ENCODE measurements at places on chromosomes 3 and 15.

DNA sequence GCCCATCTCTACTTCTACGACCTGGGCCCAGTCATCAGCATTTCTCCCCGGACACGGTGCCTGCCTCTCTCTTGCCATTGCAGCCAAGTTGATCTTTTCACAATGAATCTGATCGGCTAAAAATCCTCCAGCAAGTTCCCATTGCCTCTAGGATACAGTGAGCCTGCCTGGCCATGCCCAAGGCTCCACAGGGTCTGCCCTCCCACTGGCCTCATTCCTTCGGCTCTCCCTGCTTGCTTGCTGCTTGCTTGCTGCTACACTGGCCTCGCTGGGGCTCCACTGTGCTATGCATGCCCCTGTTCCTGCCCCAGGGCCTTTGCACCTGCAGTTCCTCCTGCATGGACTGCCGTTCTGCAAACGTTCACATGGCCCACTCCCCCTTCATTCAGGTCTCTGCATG, 2.0 kb downstream of the ABTB1 start:
- DNase-seq, result no peak

- no peak for DNase-seq
Measured at GRCh38 chr15:77201665-77202064, 130.8 kb upstream of the TSPAN3 start.

- peak; percentile 26 for DNase-seq
Measured at GRCh38 chr3:144760831-144761230, 789.2 kb downstream of the DIPK2A start.

GRCh38 chr3:72126441-72127223, 341.7 kb upstream of the PROK2 start:
- no peak for DNase-seq

DNA sequence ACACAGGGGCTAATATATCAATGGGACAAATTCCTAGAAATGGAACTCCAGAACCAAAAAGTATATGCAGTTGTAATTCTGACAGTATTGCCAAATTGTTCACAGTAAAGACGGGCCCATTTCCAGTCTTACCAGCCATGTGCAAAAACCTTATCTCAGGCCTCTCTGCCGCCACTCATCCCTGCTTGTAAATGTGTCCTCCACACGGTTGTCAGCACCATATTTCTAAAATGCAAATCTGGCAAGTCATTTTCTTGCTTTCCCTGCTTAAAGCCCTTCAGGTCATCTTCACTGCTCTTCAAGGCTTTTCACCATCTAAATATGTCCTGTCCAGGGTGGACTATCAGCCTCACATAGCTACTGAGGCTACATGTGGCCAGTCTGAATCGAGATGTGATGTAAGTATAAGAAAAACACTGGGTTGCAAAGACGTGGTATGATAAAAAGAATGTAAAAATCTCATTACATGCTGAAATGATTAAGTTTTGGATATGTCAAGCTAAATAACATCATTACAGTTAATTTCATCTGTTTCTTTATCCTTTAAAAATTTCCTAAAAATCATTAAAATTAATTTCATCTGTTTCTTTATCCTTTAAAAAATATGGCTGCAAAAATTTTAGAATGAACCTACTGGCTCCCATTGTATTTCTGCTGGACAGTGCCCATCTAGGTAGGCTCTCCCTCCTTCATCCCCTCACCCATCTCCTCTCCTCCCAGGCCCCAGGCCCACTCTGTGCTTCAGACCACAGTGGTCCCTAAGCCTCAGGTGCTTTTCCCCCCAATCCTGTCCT, 980 bp downstream of the PARP9 start:
- no peak for DNase-seq

DNA sequence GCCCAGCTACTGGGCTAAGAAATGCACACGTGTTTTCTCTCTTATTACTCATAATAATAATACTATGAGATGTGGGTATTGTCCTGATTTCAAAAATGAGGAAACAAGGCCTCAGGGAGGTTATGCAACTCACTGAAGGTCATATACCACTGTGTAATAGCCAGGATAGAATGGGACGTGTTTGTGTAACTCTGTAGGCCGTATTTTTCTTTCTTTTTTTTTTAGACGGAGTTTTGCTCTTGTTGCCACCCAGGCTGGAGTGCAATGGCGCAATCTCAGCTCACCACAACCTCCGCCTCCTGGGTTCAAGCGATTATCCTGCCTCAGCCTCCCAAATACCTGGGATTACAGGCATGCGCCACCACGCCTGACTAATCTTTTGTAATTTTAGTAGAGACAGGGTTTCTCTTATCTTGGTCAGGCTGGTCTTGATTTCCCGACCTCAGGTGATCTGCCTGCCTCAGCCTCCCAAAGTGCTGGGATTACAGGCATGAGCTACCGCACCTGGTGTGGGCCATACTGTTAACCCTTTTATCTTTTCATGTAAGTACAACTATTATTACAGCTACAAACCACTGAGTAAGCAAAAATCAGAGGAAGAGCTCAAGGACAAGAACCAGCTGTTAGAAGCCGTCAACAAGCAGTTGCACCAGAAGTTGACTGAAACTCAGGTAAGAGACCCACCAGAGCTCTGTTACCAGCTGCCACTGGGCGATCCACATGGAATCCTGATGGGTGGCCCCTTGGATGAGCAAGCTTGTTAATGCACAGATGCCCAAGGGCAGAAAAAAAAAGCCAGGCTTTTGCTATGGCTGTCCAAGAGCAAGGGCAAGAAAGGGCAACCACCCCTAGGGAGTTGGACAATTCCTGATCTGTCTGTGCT, 6.7 kb downstream of the KNSTRN start:
- no peak for DNase-seq

DNA sequence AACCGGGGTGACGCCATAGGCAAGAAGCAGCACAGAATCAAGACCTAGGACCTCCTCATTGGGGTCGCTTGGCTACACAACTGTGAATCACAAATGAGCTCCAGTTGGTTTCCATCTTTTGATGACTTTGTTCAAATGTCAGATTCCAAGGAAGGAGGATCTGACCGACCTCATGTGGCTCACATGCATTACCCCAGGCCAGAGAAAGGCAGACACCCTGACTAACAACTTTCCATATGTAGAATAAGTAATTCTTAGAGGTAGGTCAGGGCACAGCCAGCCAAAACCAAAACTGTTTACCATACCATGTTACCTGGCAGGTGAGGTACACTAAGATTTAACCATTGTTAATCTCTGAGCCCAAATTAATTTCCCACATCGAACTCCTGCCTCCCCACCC, 96.5 kb downstream of the CCNL1 start:
- DNase-seq, result no peak

- no peak for DNase-seq
Measured at GRCh38 chr15:41934843-41935242, 37.5 kb downstream of the EHD4 start.

- no peak for DNase-seq
Measured at GRCh38 chr3:138696666-138697370, 88.2 kb downstream of the FAIM start.

- no peak for DNase-seq
Measured at GRCh38 chr15:90037961-90038631, 37.0 kb downstream of the ZNF710 start.

- DNase-seq, result no peak
Measured at GRCh38 chr3:181892848-181893247, 181.1 kb downstream of the SOX2 start.

GRCh38 chr15:90059208-90059985, 42.9 kb downstream of the IDH2 start:
- DNase-seq, result no peak

- no peak for DNase-seq
Measured at GRCh38 chr3:72013084-72013483, 228.1 kb upstream of the PROK2 start.

DNA sequence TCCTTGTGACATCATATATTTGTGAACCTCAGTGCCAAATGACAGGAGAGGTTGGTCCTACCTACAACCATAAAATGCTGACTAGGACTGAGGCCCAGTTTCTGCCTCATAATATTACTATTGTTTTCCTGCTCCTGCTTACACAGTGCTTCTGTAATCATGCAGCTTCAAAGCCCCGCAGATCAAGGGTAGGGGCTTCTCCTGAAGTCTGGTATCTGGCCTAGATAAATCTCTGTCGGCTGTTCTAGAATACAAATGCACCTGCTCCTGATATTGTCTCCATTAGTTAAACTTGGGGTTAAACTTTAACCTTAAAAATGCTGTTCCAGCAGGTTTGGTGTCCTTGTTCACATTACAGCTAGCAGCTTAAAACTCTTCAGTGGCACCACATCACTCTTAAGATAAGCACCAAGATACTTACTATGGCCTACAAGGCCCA, 552.4 kb downstream of the TUSC7 start:
- no peak for DNase-seq

DNA sequence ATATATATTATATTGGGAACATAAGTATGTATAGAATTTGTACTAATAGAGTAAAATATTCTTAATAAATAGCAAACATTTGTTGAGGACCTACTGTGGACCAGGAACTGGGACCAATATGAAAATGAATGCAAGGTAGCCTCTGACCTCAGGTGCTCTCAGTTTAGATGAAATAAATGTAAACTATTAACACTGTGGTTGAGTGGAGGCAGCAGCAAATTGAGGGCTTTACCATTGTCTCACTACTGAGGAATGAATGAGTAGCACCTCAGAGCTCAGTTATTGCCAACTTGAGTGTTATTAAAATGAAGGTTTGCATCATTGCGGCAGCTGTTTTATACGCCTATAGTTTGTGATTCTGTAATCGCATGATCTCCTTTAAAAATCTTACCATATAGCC, 90.9 kb upstream of the CGNL1 start:
- DNase-seq, result no peak

- DNase-seq, result no peak
Measured at GRCh38 chr3:188780193-188781147, 391.3 kb upstream of the TPRG1 start.

DNA sequence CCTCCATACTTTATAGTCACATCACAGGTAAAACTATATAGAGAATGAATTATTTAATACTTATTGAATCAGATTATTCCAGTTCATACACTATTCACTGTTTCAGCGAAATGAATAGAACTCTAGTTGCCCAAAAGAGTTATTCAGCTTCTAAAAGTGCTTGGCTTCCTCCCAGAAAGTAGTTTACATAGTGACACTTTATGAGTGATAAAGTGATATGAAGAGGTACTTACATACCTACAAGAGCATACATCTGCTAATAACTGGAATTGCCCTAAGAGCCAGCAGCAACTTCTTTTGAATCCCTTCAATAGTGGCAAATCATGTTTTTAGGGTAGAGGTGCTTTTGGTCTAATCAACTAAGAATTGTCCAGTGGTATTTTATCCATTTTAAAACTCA, 635.1 kb upstream of the AGTR1 start:
- no peak for DNase-seq

- no peak for DNase-seq
Measured at GRCh38 chr3:29083676-29084075, 197.2 kb upstream of the RBMS3 start.

- no peak for DNase-seq
Measured at GRCh38 chr15:92346063-92346462, 47.6 kb upstream of the ST8SIA2 start.

- DNase-seq, result no peak
Measured at GRCh38 chr15:25690673-25691543, 172.2 kb downstream of the ATP10A start.

DNA sequence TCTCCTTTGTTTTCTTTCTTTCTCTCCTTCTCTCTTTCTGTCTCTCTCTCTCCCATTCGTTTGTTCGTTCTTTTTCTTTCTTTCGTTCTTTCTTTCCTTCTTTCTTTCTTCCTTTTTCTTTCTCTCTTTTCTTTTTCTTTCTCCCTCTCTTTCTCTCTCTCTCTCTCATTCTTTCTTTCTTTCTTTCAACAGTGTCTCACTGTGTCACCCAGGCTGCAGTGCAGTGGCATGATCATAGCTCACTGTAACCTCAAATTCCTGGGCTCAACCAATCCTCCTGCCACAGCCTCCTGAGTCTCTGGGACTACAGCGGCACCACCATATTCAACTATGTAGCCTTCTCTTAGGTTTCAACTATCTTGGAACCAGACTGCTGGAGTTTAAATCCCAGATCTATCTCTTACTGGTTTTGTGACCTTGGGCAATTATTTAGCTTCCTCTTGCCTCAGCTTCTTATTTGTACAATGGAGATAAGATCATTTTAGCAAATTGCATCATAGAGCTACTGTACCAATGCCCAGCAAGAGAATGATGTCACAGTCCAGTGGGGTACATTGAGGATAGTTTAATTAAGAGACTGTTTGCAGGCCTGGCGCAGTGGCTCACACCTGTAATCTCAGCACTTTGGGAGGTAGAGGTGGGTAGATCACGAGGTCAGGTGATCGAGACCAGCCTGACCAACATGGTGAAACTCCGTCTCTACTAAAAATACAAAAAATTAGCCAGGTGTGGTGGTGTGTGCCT, 27.3 kb upstream of the PARL start:
- no peak for DNase-seq

DNA sequence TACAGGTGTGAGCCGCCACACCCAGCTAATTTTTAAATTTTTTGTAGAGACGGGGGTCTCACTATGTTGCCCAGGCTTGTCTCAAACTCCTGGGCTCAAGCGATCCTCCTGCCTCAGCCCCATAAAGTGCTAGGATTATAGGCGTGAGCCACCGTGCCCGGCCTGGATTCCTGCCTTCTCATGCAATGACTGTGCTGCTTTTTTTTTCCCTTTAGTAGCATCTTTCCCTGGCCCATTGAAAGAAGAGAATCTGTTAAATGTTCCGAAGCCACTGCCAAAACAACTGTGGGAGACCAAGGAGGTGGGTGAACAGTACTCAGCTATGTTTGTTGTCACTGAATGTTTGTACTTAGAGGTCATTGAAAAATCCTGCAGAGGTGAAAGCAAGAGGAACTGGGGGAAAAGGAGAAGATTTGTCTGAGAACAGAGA, 88.0 kb downstream of the CRTC3 start:
- DNase-seq, result no peak

- no peak for DNase-seq
Measured at GRCh38 chr3:24764236-24764915, 269.7 kb upstream of the THRB start.

GRCh38 chr3:197675951-197676350, 60.8 kb downstream of the RUBCN start:
- no peak for DNase-seq

GRCh38 chr15:89367485-89368451, 33.1 kb upstream of the POLG start:
- DNase-seq, result peak; percentile 95

GRCh38 chr3:189108067-189108466, 63.7 kb upstream of the TPRG1 start:
- peak; percentile 73 for DNase-seq

- no peak for DNase-seq
Measured at GRCh38 chr3:142088522-142088921, 60.8 kb downstream of the TFDP2 start.

GRCh38 chr3:187197335-187197649, at the start of gene RTP1:
TSS of gene RTP1 (plus strand) at chr3:187197486. CDS start at chr3:187197516, 30 bp downstream.
- DNase-seq, result peak; percentile 13

- no peak for DNase-seq
Measured at GRCh38 chr15:63135281-63135680, 13.6 kb downstream of the LACTB start.
